ENCODE measurements at places on chromosomes 1 and 21.

DNA sequence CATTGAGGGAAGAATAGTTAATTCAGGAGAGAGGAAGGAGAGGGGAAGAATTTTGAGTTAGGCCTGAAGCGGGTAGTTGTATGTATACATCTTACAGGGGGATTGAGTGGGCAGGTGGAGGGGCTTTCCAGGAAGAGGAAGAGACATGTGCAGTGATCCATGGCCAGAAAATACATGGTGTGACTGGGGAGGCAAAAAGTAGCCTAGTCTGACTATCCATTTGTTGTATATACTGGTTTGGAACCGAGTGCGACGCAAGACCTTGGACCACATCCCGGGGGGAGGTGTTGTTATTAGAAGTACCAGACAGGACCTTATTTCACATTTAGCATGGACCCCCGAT lies 158.3 kb downstream of the SDCCAG8 start:
- no peak for DNase-seq

DNA sequence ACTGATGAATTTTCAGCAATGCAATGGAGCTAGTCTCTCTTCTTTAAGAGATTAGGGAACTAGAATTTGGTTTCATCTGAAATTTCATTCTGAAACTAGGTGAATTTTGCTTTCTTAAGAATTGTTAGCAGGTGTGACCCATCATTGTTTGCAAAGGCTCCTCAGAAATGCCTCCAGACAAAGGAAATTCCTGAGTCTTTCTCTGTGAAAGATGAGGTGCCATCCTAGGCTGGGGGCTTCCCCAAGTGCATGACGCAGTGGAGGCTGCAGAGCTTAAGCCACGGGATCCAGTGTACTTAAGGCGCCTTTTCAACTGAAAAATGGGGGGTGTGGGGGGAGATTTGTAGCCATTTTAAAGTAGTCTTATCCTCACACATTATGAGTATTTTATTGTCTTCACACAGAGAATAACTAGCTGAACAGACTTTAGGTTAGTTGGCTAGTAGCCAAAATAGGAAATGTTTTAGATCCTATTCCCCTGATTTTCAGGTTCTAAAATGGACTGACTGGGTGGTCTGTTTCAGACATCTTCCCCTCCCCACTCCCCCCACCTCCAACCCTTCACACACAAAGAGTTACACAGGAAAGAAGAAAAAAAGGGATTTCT lies 202.0 kb downstream of the NFIA start:
- DNase-seq, result no peak

GRCh38 chr1:61005614-61006580 lies 76.5 kb upstream of the NFIA start:
- no peak for DNase-seq

GRCh38 chr1:172405912-172406311 lies 14.6 kb upstream of the C1orf105 start:
- DNase-seq, result no peak

DNA sequence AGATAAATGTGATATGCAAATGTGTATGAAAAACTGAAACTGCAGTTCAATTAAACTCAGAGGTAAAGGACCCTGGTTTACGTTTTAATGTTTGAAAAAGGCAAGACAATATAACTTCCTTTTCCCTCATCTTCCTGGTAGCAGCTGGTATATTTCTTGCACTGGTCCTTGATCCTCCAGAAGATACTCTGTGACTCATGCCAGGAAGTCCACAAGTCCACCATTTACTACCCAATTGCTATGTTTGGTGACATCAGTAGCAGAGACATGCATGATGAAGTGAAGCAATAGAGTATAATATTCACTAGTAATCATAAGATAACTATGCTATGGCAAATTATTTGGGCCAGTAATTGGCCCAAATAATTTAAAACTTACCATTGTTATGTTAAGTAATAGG lies 774.5 kb upstream of the NEGR1 start:
- no peak for DNase-seq

DNA sequence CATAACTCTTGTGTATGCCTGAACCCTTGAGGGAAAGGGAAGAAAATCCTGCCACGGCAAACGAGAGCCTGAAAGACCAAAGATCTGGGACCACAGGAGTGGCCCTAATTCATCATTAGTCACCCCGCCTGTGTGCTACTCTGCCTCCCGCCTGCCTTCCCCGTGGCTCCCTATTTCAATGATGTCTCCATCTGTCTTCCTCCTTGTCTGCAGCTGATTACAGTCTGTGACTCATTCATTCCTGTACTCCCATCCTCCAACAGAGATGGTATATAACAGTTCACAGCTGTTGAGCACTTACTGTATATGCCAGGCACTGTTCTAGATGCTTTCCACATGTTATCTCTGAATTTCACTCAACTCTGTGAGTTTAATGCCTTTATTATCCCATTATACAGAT lies 96.6 kb downstream of the SEC16B start:
- DNase-seq, result no peak

DNA sequence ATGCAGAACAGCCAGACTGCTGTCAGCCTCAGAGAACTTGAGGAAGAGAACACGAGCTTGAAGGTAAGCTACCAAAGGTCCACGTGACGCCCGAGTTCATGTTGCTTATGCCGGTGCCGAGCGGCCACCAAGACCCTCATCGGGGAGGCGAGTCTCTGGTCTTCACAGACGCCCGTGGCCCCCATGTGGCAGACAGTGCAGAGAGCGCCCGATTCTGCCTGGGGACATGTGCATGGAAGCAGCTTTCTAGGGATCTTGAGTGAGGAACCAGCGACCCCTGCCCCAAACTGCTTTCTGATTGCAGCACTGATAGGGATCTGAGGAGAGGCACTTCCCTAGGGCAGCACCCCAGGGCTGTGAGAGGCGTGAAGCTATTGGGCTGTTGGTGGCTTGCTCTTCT lies 56.3 kb upstream of the DIP2A start:
- peak; percentile 46 for DNase-seq

GRCh38 chr1:67953301-67953700 lies 97.1 kb downstream of the DIRAS3 start:
- no peak for DNase-seq

DNA sequence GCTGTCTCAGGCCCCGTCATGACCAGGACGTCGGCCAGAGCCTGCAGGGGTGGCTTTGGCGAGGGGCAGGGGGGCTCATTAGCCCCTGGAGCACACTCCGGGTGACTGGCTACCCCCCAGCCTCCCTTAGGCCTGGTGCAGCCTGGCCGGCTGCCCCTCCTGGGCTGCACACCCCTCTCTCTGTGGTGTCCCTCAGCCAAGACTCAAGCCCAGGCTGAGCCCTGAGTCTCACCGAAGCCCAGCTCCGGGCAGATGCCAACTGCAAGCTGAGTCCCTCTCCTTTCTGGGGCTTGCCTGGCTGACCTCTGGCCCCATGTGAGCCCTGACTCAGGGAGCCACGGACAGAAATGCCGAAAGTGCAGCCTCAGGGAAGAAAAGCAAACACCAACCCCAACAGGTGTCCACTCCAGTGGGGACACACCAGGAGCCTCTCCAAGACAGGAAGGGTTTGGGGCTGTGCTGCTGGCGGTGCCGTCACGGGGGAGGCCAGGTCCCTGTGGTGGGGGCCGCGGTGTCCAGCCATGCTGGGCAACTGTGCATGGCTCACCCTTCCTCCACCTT lies 5.3 kb upstream of the IBA57 start:
- DNase-seq, result no peak

- peak; percentile 91 for DNase-seq
These were observed 10.0 kb upstream of the FAAP20 start for GRCh38 chr1:2204415-2205190.

DNA sequence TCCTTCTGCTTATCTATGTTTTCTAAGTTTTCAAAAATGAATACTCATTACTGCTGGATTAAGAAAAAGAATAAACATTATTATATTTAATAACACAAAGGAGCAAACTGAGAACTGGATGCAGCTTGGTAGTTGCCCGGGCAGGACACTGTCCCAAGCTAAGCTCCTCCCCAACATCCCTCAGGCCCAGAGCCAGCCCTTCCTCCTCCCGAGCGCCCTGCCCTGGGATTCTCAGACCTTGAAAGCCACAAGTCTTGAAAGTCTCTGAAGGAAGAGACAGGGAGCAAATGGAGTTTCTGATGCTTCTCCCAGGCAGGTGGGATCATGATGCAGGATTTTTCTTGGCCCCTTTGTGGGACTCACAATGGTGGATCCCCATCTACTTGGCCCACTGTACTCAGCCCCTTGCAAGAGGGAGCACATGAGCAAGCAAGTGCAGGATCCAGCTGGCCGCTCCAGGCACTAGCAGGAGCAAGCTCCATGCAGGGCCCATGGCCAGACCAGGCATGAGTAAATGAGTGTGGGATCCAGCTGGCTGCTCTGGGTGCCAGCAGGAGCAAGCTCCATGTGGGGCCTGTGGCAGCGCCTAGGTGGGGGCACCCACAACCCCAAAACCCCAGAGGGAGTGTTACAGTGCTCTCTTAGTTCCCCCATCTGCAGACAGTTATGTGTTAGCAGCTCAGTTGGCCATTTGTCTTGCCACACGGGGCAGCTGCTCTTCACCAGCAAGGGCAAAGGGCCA lies 32.1 kb upstream of the RAB4A start:
- DNase-seq, result peak; percentile 73

DNA sequence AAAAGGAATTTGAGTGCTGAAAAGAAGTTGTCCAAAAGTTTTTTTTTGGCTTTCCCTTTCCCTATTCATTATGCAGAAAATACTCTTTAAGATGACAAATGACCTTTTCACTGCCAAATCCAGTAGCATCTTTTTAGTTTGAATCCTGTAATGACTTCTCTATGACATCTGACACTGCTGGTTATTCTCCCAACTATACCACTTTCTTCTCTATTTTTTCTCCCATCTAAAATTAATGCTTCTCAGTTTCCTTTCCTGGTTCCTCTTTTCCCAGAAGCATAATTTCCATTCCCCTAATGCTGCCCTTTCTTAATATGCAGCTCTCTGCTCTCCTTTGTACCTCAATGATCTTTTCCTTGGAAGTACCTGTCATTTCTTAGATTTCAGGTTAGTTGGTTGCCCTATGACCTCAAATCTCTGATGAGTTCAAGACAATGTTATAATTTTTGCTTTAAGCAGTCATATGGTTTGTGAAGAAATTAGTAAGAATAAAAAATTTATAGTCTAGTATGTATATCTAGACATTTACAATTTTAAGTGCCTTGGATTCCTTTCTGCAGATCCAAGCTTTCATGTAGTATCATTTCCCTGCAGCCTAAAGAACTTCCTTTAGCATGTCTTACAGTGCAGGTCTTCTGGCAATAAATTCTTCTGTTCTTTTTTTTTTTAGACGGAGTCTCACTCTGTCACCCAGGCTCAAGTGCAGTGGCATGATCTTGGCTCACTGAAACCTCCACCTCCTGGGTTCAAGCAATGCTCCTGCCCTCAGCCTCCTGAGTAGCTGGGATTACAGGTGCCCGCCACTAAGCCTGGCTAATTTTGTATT lies 150.8 kb downstream of the CDC42BPA start:
- DNase-seq, result no peak
